ENCODE measurements at places on chromosomes 7 and 10.

DNA sequence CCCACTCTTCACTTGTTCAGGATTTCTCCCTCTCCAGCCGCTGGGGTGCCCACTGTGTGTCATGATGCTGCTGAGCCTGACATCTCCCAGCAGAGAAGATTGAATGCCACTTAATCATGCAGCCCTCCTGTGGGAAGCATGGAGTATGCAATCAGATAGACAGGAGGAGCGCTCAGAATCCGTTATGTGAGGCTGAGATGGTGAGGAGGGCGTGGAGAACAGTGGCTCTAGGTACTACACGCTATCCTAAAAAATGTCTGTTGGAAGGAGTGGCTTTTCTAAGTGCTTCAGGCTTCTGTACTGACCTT is 334.3 kb downstream of the LRMDA start:
- DNase-seq: no peak

GRCh38 chr10:133204226-133205015 is 25.6 kb upstream of the UTF1 start:
- no peak for DNase-seq

- DNase-seq: no peak
Observed at GRCh38 chr7:17986851-17987250, 40.8 kb downstream of the PRPS1L1 start.

DNA sequence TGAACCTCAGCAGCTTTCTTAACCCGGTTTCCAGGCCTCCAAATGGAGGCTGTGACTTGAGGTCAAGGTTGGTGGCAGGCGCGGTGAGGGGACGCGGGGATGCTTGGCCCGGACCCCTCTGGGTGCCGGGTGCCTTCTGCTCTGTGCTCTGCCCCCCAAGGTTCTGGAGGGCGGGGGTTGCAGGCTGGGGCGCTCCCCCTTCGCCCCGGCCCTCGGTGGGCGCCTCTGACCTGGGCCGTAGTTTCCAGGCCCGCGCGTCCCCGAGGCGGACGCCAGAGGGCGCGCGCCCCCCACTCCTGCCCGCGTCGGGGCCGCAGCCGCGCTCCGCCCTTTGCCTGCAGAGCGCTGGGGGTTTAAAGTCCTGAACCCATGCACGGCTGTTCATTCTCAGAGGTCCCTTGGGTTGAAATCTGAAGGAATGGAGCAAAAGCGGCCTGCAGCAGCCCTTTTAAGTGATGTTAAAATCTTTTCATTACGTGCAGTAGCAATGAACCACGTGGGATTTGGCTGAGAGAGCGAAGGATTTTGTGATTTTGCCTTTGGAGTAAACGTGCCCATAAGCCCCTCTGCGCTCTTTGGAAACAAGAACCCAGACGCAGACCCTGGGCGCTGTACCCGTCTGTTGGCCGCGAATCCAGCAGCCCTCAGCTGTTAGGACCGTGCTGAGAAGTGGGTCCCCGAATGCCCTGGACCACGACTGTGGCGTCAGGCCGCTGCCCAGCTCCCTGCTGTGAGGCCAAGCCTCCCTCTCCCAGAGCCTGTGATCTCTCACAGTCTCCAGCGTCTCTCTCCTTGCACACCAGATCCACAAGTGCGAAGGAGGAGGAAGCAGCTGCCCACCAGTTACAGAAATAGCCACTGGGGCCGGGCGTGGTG is 135.0 kb downstream of the ACTR3B start:
- no peak for DNase-seq

DNA sequence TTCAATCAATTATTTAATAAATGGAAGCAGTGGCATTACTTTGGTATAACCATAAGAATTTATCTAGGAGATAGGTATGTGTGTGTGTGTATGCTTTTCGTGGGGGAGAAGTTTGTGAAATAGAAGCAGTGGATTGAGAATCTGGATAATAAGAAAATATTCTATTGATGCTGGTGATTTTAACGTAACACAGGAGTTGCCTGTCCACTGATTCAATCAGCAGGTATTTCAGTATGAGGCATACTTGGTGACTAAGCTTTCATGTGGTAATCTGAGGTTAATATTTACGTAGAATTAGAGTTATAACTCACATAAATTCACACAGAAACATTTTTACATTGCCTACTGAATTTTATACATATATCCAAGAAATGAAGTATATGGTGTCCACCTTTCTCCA is 568.0 kb downstream of the ZWINT start:
- DNase-seq: no peak

Data from left renal pelvis (tissue), 4 donors.